AG08396 (cell line): ENCODE measurements at places on chromosomes 11 and 22.

DNA sequence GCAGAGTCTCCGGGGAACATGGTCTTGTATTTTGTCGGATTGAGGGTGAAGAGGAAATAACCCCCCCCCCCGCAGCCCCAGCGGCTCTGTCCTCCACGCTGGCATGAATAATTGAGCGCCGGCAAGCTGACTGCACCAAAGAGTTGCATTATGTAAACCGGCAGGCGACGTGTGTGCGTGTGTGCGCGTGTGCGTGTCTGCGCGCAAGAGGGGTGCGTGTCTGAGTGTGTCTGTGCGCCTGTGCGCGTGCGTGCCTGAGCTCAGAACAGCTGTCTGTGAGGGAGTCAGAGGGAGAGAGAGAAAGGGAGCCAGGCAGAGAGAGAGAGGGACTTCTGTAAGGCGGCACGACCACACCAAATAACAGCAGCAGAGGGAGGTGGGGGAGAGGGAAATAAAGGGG, 94.4 kb downstream of the SCN3B start:
- DNase-seq: peak; percentile 82

- no peak for DNase-seq
These were observed 37.6 kb downstream of the CLDN25 start for GRCh38 chr11:113817162-113817561.

GRCh38 chr11:105553025-105553424, 56.8 kb upstream of the GRIA4 start:
- peak; percentile 50 for DNase-seq

DNA sequence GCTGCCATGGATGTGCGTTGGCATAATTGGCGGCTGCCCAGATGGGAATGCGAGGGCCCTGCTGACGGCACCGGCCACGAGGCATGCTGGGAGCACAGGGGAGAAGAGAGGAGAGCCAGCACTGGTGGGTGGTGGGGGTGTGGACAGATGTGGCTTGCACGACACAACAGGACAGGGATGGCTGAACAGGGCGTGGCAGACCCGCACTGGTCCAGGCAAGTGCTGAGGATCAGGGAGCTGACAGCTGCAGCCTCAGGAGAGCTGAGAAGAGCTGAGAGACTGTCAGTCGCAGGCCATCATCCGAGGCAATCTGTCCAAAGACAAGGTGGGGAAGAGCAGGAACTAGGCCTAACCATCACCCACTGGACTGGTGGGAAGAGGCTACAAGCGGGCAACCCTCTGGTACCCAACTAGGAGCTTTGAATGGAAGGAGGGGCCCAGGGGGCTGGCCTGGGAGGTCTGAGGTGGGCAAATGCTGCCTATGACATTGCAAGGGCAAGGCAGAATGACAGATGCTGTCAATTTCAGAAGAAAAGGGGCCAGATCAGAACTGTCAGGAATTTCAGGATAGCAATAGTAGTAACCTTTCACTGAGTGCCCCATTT, 2.4 kb downstream of the GNB1L start:
- DNase-seq: no peak

GRCh38 chr22:35930933-35931332, 97.7 kb downstream of the RBFOX2 start:
- DNase-seq: peak; percentile 52

- DNase-seq: no peak
These were observed 1114.1 kb downstream of the BRD1 start for GRCh38 chr22:48713272-48714205.

- DNase-seq: no peak
These were observed 64.6 kb downstream of the FLRT1 start for GRCh38 chr11:64100360-64100759.

GRCh38 chr11:2911088-2911784, 18.0 kb downstream of the PHLDA2 start:
- DNase-seq: no peak

DNA sequence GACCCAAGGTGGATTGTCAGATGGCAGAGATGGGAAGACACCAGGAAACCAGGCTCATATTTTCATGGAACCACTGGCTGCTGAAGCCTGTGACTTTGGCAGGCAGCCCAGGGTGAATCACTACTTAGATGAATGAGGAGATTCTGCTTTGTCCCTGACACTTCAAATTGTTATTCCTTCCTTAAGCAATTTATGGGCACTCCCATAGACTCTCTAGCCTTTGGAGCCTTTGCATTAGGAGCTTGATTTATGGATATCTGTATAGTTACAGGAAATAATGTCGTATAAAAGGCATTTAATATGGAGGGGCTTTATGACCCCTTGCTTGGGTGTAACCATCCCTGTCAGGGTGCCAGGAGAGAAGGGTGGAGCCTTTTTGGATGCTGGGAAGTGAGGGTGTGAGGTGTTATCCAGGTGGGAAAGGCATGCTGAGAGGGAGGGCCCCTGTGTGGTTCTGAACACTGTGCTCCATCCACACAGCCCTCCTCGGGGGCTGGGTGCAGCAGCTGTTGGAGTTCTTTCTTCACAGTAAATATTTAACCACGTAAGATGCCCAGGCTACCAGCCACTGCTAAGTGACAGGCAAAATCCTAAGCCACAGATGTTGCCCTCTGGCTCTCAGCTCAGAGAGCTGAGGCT, 35.3 kb downstream of the IL18 start:
- peak; percentile 67 for DNase-seq

GRCh38 chr22:40509401-40510134, 127.0 kb downstream of the MRTFA start:
- DNase-seq: peak; percentile 48
